ENCODE measurements at places on chromosomes 1 and 21. TPM values are rescaled to one million over a fixed set of nuclear protein-coding genes. Genes with fewer than 3 reads are reported as not detected.

FABP3 gene
- not detected for total RNA-seq

TMPRSS15 gene
- total RNA-seq: 1.4 TPM

LMOD1 gene
- not detected for total RNA-seq

PPP2R5A gene
- 18.4 TPM for total RNA-seq

TFF1 gene
- total RNA-seq: not detected

LDLRAD1 gene
- not detected for total RNA-seq

OR10J1 gene
- not detected for total RNA-seq

KCNJ6 gene
- total RNA-seq: not detected

RAB42 gene
- total RNA-seq: not detected

NHLH1 gene
- total RNA-seq: 0.04 TPM

HNRNPCL4 gene
- not detected for total RNA-seq

RXRG gene
- total RNA-seq: not detected

SPATC1L gene
- 0.31 TPM for total RNA-seq

S100A7 gene
- not detected for total RNA-seq

TNFRSF25 gene
- 0.81 TPM for total RNA-seq

COL16A1 gene
- 12.2 TPM for total RNA-seq

HTR6 gene
- not detected for total RNA-seq
